Cerebellar nuclear complex (tissue), 1 donor: ENCODE measurements at places on chromosomes 5 and 9.
A peak's percentile ranks its signal among the peaks of the same experiment; 100 is the strongest.

DNA sequence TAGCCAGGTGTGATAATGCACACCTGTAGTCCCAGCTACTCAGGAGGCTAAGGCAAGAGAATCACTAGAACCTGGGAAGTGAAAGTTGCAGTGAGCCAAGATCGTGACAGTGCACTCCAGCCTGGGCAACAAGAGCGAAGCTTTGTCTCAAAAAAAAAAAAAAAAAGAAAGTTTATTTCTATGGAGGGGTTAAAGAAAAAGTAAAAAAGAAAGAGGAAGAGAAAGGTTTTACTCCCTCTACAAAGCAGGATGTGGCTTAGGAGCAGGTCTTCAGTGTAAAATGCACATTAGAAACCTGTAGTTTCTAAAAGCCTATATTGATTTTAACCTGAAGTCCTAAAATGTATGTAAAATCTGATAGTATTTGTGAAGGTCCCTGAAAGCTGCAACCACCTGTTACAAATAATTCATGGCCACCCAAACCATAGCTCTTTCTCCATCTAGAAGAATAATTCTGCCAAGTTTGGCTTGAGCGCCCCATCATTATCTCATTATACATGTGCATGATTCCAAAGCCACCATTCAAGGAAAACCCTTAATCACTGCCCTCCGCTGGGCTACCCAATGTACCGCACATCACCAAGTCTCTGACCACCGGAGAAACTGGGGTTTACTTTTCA is 3.4 kb downstream of the FNBP1 start:
- DNase-seq, result peak; percentile 11

GRCh38 chr5:171142617-171143016 is 166.4 kb upstream of the TLX3 start:
- DNase-seq, result no peak

DNA sequence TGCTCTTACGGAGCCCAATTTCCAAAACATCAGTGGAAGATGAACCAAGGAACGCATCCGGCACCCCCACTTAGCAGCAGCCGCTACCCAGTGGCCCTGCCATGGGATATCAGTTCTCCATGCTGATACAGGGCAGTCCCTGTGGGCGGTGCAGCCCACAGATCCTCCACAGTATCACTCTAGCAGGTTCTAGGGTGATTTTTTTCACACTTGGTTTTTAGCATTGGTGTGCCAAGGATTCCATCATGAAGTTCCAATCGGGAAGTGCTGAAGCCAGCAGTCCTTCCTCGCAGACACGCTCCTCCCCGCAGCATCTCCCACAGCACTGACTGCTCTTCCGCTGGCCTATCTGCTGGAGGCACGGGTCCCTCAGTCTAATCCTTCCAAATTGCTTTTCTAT is 261.9 kb downstream of the SYK start:
- DNase-seq, result no peak

DNA sequence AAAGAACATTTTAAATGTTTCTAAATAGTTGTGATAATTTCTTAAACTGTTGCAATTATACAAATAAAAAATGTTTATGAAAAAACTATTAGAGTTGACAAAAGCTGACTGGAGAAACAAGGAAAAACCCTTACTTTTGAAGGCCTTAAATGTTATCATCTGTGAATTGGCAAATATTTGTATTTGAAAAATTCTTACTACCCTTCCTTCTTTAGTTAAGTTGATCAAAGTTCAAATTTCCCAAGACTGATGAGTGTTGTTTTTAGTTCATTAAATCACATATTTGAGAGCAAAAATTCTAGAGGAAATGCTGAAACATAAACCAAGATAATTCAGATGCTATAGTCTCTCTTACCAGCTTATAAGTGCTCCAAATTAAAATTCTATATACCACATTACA is 2.6 kb upstream of the SLC35D2 start:
- no peak for DNase-seq

- DNase-seq, result no peak
These were observed 15.7 kb upstream of the GDA start for GRCh38 chr9:72133365-72134035.

- no peak for DNase-seq
These were observed 2.3 kb upstream of the TNIP1 start for GRCh38 chr5:151083081-151083676.

GRCh38 chr5:37738057-37738691 is 101.7 kb downstream of the GDNF start:
- no peak for DNase-seq

GRCh38 chr5:143606043-143606752 is 202.7 kb upstream of the NR3C1 start:
- DNase-seq, result no peak

- no peak for DNase-seq
These were observed 67.4 kb downstream of the FBN2 start for GRCh38 chr5:128470663-128471062.

- DNase-seq, result no peak
These were observed 163.4 kb upstream of the FBXL17 start for GRCh38 chr5:108545301-108545700.
